ENCODE measurements at places on chromosomes 1 and 21. TPM values are rescaled to one million over a fixed set of nuclear protein-coding genes. Genes with fewer than 3 reads are reported as not detected.
A peak's percentile ranks its signal among the peaks of the same experiment; 100 is the strongest.

- no peak for DNase-seq
These were observed 73.7 kb upstream of the UBE2U start for GRCh38 chr1:64129701-64130100.

GRCh38 chr21:17512253-17513213 is at the start of gene CXADR:
TSS of gene CXADR (plus strand) at chr21:17513043. CDS start at chr21:17513130, 87 bp downstream.
- DNase-seq, result peak; percentile 81

DNA sequence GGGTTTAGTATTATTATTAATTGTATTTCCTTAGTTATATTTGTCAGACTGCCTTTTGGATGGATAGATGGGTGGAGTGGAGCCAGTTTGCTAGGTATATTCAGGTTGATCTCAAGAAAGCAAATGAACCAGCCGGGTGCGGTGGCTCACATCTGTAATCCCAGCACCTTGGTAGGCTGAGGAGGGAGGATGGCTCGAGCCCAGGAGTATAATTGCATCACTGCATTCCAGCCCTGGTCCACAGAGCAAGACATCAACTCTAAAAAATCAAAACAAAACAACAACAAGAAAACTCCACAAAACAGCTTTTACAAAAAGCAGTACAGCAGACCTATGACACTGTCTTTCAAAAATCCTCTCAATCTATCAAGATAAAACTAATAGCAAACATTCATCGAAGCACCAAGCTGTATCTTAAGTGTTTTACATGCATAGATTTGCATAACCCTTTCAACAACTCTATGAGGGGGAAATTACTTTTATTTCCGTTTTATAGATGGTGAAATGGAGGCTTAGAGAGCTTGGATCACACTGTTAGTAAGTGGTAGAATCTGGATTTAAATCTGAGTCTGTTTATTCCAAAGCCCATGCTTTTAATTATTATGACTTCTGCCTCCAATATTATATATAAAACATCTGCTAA is 25.5 kb downstream of the KMO start:
- no peak for DNase-seq

- no peak for DNase-seq
These were observed 561 bp downstream of the OLFM3 start for GRCh38 chr1:101995984-101996745.

GRCh38 chr1:87103074-87103473 is 188.6 kb downstream of the HS2ST1 start:
- no peak for DNase-seq

- no peak for DNase-seq
These were observed 321.0 kb downstream of the LTN1 start for GRCh38 chr21:28671549-28672195.

GRCh38 chr1:59124166-59124565 is 172.7 kb upstream of the FGGY start:
- no peak for DNase-seq

DNA sequence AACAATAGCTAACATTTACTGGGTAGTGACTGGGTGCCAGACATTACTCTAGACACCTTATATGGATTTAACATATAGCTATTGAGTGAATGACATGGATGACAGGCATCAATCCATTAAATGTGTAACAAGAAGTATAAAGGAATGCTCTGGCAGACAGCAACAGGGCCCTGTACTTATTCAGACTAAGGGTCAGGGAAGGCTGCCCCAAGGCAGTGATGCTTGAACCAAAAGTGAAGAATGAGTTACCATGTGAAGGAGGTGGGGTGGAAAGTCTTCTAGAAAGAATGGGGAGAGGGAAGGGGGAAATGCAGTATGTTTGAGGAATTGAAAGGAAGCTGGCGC is 8.3 kb upstream of the PTPRF start:
- DNase-seq, result no peak

DNA sequence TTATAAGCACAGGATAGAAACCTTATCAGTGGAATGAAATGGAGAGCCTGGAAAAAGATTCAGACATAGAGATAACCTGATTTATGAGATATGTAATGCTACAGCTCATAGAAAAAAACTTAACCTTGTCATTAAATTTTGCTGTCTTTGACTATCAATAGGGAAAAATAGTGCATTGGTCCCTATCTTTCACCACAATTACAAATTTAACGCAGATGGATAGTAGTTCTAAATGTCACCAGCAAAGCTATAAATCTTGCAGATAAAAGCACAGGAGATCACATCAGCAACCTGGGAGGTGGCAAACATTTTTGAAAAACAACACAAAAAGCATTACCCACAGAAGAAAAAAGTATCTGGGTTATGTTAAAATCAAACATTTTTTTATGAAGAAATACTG is 831.6 kb downstream of the BRINP3 start:
- DNase-seq, result no peak

The PYGO2 gene
- total RNA-seq, result 35.6 TPM

The EFCAB14 gene
- total RNA-seq, result 38.3 TPM
